Vagina (tissue), 2 donors: ENCODE measurements at places on chromosomes 1 and 21.

GRCh38 chr1:178434360-178434759, 62.4 kb downstream of the CLEC20A start:
- DNase-seq, result no peak

- DNase-seq, result no peak
Measured at GRCh38 chr1:204742676-204743251, 57.2 kb upstream of the LRRN2 start.

- DNase-seq, result no peak
Measured at GRCh38 chr1:30058970-30059369, 664.4 kb downstream of the MATN1 start.

- DNase-seq, result no peak
Measured at GRCh38 chr1:223137455-223138085, 5.5 kb downstream of the TLR5 start.

GRCh38 chr1:205012391-205013140, 30.4 kb upstream of the CNTN2 start:
- DNase-seq, result no peak

DNA sequence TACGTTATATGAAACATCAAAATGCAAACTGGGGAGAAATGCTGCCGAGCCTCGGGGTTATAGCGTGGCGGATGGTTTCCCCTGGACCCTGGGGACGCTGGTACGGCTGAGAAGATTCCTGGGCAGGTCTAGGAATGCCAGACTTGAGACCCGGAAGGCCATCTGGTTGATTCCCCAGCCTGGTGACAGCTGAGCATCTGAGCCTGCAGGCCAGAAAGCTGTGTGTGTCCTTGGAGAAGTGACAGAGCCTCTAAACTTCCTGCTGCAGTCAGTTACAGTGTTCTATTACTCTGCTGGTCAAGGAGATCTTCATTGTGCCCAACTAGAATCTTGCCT, 2.3 kb downstream of the VASH2 start:
- no peak for DNase-seq

DNA sequence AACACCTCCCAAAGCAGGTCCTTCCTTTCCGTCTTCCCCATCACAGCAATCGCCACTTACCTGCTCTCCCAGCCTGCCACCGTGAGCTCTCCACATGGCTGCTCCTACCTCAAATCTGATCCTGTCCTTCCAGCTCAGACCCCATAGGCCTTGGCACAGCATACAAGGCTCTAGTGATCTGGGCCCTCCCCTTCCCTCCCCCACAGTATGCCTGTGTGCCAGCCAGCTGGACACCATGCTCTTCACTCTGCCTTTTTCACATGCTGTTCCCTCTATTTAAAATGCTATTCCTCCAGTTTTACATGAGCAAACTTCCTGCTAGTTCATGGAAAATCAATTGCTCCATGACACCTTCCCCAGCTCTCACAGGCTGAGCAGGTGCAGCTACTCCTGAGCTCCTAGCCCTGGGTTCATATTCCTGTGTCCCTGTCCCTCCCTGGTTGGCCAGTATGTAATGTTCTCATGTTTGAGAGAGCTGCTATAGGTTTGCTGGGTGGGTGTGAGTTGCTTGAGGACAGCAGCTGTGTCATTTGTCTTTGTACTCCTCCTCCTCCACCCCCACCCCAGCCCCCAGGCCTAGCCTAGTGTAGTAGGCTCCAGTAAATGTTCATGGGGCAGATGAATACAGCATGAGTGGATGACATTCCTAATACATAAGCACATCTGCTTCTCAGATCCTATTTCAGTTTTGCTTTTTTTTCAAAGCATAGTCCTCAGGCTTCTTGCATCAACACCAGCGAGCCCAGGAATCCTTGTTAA, 6.3 kb upstream of the TNNT2 start:
- no peak for DNase-seq

- DNase-seq, result no peak
Measured at GRCh38 chr1:31880957-31881687, 57.0 kb downstream of the PTP4A2 start.

GRCh38 chr1:179599623-179600249, 8.1 kb downstream of the TDRD5 start:
- no peak for DNase-seq

DNA sequence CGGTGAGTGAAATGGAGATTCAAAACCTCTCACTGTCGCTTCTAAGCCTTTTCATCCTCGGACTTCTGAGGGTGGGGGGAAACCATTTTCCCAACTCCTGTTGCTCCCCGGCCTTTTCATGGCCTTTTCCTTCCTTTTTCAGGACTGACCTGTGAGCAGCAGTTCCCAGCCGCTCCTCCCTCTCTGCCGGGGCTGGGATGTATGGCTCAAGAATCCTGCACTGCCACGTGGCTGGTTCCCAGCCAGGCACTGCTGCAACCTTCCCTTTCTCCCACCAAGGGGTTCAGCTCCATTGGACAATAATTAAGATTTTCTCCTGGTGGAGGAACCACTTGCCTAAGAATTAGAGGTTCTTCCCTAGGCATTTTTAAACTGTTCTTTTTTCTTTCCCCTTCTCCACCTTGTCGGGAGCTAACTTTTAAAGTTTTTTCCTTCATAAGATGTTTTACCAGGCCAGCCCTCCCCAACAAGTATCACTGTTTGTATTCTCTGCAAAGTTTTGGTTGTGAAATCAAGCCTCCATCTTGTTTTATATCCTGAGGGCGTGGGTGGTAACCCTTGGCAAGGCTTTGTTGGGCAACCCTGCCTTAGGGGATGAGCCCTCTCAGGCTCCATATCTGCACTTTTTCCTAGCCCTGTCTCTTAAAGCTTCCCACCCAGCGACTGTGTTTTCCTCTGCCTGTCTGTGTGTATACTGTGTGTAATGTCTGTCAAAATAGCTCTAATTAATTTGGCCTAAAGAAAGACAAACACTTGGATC, 1166.6 kb upstream of the ADGRL2 start:
- no peak for DNase-seq

DNA sequence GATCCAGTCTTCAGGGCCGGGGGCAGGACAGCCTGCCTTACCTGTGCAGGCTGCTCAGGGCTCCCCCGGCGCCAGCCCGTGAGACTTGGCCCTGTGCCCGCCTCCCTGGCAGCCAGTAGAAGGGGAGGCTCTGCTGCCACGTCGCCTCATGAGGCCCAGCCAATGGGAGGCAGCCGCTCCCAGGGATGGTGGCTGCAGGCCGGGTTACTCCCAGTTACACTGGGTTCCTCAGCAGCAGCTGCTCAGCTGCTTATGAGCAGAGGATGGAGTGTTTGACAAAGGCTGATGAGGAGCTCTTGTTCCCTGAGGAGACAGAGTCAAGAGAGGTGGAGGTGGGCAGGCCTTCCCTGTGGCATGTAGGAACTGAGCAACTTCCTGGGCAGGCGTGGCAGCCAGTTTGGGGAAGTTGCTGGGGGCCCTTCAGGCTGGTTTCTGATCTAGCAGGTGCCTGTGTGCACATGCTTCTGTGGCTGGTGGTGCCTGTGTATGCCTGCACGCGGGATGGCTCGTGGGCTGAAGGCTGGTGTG, 5.5 kb downstream of the MFSD2A start:
- no peak for DNase-seq

DNA sequence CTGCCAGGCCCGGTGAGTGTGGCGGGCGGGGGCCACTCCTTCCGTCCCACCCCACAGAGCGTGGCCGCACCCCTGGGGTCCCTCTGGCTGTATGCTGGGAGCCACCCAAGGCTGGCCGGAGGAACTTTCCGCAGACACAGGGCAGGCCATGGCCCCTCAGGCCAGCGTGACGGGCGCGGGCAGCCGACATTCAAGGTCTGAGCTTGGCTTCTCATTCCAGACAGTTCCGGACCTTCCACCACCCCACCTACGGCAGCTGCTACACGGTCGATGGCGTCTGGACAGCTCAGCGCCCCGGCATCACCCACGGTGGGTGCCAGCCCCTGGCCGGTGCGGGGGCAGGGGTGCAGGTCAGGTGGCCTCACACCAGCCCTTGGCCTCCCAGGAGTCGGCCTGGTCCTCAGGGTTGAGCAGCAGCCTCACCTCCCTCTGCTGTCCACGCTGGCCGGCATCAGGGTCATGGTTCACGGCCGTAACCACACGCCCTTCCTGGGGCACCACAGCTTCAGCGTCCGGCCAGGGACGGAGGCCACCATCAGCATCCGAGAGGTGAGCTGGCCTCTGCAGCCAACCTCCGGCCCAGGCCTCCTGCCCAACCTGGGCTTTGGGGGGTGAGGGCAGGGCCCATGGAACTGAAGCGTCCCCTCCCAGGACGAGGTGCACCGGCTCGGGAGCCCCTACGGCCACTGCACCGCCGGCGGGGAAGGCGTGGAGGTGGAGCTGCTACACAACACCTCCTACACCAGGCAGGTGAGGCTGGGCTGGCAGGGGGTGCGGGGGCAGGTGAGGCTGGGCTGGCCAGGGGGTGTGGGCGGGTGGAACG, 7.3 kb downstream of the SCNN1D start:
- DNase-seq, result no peak

DNA sequence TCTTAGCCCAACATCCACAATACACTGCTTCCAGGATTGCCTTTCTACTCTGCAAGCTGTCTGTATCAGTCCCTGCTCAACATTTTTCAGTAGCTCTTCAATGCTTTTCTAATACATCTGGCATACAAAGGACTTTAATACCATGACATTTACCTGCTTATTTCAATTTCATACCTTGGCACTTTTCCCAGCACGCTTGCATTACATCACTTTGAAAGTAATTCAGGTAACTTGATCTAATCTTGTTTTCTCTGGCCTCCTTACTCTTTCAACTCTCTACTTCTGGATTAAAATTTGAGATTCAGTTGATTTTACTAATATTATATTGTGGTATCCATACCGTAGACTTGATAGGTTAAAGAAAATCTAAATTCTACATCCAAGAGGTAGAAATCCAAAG, 103.0 kb downstream of the PTGS2 start:
- DNase-seq, result no peak

GRCh38 chr1:109910123-109910962, at the start of gene CSF1:
CSF1 (plus strand) TSS chr1:109910849; CDS start chr1:109911024, 175 bp downstream.
- peak; percentile 95 for DNase-seq

DNA sequence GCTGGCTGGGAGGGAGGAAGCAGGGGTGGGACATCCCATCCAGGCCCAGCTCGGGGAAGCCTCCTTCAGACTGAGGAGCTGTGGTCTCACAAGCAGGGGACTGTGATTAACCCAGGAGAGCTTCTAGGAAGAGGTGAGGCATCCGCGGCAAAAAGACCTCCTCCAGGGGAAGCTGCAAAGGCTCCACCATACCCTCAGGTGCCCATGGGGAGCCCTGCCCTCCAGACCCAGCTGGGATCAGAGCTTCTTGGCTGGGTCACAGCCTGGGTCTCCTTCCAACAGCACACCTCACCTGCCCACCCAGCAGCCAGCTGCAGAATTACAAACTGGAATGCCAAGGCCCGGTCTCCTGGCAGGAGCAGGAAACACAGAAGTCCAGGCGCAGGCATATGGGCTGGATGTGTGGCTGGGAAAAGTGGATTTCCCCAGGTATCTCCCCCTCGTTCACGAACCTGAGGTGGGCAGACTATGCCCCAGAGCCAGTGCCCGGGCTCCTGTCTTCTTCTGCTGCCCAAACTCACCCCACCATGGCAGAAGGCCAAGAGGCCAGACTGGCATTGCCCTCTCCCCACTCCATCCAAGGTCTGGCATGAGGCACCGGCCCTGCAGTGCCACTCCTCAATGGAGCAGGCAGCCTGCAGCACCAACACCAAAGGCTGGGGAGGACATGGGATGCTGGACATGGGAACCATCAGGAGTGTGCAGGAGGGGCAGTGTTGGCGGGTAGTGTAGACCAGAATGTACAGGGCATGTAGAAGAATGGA, 15.4 kb upstream of the ARF1 start:
- no peak for DNase-seq

DNA sequence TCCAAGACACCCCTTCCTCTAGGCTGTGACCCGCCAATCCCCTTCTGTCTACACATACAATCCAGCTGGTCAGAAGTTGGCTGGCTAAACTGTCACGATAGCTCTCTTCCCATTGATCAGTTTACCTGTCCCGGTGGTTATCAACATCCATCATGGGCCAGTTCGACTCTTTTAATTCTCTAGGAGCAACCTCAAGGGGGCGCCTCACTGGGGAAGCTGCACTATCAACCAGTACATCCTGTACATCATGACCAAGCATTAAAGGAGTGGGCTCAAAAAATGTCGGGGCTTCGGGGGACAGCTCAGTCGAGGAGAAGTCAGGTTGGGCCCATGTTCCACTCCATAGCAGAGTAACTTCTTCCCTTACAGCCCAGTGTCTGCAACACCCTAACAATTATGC, 53.2 kb upstream of the B3GALNT2 start:
- no peak for DNase-seq

DNA sequence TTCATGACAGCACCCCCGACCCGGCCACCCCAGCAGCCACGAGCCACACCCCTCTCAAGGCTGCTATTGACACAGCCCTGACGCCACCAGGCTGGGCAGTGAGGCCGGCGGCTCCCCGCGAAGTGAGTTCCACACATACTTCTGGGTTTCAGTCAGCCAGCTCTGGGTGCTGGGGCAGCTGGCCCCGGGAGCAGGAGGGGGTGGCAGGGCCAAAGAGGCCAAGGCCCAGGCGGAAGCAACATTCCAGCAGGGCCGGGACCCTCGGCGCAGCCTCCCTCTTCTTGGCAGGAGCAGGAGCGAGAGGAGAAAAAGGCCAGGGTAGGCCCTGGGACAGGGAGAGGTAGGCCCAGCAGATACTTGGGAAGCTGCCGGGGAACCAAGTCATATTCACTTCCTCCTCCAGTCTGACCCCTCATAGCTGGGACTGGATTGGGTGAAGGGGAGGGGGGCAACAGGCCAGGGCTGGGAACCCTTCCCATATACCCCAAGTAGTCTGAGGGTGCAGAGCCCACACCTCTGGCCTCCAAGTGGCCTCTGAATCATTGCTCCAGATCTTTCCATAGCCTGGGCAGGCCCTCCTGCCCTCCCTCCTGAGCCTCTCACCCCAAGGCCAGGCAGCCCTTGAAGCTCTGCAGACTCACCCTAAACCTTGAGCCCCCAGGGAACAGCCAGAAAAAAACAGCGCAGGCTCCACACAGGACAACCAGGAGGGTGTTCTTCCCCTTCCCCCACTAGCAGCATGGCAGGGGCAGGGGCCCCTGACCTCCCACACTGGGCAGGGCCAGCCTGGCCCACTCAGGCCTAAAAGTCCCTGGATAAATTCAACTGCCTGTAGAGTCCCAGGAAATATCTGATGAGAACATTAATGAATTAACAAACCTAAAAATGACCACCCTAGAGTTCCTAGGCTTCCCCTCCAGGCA, 5.7 kb downstream of the HSPG2 start:
- DNase-seq, result no peak

- DNase-seq, result no peak
Measured at GRCh38 chr1:213119794-213120193, 68.8 kb downstream of the RPS6KC1 start.

GRCh38 chr1:30413111-30413440, 310.3 kb downstream of the MATN1 start:
- DNase-seq, result no peak

GRCh38 chr1:202164271-202165037, 4.1 kb upstream of the PTPN7 start:
- DNase-seq, result no peak

DNA sequence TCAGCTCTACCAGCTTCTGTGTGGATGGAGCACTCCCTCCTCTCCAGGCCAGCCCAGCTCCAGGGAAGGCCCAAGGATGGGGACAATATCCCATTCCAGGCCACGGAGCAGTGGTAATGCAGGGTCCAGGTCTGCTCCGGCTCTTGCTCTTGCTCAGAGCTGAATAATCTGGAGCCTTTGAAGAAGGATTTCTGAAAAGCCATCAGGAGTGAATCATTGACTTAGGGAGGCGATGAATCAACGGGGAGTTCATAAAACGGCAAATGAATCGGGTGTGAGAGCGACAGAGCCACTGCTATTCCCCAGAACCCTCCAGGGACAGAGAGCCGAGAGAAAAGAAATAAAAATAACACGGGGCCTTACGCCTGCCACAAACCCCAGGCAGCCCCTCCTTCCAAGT, 7.7 kb downstream of the POU3F1 start:
- no peak for DNase-seq

- DNase-seq, result no peak
Measured at GRCh38 chr1:1236176-1236763, 4.2 kb downstream of the B3GALT6 start.

GRCh38 chr1:34816778-34817177, 24.0 kb downstream of the GJA4 start:
- DNase-seq, result no peak
